ENCODE measurements at places on chromosomes 12 and 14. TPM values are rescaled to one million over a fixed set of nuclear protein-coding genes. Genes with fewer than 3 reads are reported as not detected.

DNA sequence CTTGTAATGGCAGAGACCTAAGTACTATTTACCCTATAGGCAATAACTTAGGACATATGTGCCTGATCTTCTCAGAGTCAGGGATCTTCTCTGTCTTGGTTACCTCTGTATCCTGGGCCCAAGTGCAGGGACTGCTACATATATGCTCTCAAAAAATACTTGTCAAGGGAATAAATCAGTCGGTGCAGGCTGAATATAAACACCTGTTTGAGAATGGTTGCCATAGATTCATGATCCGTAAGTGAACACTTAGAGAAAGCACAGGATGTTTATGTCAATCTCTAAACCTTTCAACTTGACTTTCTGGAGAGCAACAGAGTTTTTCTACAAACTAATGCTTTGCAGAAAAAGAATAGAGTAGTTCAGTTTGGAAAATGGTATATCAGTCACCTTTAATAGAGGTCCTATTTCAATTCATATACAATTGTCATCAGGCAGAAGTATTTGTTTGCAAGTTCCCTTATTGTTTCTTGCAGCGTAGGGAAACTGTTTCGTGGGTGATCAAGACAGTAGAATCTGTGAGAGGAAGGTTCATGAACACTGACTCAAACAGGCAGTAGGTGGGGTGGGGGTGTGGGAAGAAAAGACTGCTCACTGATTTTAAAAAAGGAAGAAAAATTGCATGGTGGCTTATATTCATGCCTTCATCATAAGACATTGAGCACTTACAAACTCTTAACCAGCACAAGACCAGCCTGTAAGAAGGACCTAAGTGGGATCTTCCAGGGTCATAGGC lies 6.0 kb upstream of the UBE2N start:
- DNase-seq, result no peak

DNA sequence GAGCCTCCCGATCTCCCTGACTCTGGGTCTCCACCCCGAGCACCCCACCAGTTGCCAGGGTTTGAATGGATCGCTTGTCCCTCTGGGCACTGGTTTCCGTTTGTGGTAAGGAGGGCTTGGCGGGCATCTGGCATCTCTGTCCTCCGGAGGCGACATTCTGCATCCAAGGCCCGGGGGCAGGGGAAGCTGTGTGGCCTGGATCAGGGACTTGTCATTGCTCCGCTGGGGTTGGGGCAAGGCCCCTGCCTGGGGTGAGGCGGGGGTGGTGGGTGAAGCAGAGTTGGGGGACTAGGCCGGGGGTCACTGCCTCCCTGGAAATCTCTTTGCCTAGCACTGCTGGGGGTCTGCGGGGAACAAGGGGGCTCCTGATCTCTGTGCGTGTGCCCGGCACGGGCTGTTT lies 30.2 kb downstream of the KIF26A start:
- no peak for DNase-seq

Gene TSPAN9
- total RNA-seq, result 8.4 TPM

DNA sequence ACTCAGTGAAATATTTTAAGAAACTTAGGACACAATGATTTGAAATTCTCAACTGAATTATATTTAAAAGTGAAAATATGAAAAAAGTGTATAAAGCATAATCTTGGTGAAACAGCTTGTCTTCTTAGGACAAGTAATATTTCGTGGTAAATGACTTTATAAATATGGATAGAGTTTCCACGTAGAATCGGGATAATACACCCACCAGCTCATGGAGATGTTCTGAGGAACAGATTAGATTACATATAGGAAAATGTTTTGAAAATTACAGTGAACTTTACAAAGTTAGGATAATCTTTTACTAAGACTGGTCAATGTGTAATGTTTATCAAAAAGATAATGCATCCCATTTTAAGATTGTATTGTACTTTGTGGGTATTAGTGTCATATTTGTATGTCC lies 25.6 kb upstream of the MYF6 start:
- DNase-seq, result no peak

Gene PZP
- not detected for total RNA-seq
